OCI-M1 (cell line): ENCODE measurements at places on chromosomes 11 and 22.

GRCh38 chr11:62459080-62459479 lies 40.2 kb downstream of the SCGB1A1 start:
- DNase-seq: no peak

GRCh38 chr22:31451709-31452571 lies 37.7 kb downstream of the EIF4ENIF1 start:
- DNase-seq: peak; percentile 55

DNA sequence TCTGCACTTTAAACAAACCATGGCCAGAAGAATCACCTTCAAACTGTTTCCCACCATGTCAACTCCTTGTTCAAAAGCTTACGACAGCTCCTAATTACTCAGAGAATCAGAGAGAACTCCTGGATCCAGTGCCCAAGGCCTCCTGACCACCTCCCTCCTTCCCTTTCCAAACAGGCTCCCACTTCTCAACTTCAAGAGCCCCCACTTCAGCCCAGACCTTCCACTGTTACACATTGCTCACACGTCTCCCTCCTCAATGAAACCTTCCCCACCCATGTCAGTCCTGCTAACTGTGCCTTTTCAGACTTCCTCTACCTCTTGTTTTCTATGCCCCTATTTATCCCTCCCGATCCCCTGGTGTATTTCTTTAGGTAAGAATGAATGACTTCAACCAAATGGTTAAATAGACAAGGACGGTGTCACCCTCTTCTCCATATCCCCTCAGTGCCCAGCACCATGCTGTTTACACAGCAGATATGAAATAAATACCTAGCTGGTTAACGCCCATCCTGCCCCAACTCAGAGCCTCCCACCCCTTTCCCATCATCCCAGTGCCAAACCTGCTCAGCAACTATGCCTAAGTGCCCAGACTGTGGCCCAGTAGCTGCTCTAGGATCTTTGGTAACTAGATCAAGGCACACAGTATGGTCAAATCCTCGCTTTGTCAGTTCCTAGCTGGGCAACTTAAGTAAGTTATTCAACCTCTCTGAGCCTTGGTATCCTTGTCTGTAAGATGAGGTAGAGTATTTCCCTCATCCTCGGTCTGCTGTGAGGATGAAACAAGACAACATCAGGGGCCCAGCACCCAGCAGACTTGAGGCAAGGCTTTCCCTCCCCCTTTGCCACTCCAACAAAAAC lies 36.8 kb downstream of the PLEKHA7 start:
- DNase-seq: no peak

DNA sequence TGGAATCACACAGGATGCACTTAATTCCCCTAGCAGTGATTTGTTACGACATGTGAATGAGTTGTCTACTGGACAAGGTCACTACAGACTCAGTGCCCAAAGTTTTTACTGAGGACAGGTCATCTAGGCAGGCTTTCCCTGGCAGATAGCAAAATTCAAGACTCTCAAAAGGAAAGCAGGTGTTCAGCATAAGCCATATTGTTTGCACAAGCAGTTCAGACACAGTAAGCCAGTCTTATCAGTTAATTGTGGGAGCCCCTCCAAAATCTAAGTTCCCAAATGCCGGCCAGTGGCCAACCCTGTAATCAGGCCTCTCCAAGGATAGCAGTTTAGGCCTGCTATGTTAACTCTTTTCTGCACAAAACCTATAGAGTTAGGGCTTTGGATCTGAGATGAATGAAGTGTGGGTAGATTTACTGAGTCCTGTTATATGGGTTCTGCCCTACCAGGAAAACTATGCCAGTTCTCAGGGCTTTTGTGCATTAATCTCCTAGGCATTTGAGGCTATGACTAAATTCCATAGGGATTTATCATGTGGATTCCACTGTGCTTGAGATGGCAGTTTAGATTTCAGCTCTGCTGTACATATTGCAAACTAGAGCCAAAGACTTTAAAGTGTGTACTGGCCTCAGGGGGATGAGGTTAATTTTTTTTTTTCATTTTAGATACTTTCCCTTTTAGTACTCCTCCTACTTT lies 4.8 kb upstream of the ARHGEF12 start:
- DNase-seq: no peak

DNA sequence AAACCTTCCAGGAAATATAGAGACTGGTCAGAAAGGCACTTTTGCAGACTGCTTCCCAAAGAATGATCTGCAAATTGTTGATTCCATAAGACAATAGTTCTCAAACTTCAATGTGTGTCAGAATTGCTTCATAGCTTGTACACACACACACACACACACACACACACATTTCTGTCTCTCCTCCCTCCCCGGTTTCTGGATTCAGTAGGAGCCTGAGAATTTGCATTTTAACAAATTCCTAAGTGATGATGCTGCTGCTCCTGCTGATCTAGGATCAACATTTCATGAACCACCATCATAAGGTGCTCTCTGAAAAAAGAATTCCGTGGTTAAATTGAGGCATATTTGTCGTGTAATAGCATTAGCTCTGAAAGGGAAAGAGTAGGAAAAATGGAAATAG lies 35.3 kb upstream of the FZD4 start:
- DNase-seq: no peak

GRCh38 chr11:1150769-1151365 lies 6.9 kb upstream of the MUC5AC start:
- no peak for DNase-seq

GRCh38 chr11:117483372-117483771 lies 155.7 kb downstream of the CEP164 start:
- no peak for DNase-seq

- no peak for DNase-seq
Measured at GRCh38 chr11:115220423-115220822, 283.8 kb downstream of the CADM1 start.

- peak; percentile 83 for DNase-seq
Measured at GRCh38 chr11:38791346-38791961, 2193.4 kb upstream of the RAG2 start.

DNA sequence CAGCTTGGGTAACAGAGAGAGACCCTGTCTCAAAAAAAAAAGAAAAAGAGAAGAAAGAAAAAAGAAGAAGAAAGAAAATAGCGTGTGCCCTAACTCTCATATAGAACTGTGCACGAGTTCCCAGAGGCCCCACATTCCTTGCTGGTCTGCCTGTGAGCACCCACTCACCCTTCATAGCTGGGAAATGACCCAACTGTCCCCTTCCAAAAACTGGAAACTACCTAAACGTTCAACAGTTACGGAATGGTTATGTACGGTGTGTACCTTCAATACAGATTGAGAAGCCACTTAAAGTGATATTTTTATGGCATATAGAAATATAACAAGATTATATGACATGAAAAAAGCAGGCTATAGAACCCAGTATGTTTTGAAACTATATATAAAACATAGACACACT lies 82.0 kb downstream of the PARVA start:
- no peak for DNase-seq
